HCT116 (cell line): ENCODE measurements at places on chromosomes 11 and 22.

DNA sequence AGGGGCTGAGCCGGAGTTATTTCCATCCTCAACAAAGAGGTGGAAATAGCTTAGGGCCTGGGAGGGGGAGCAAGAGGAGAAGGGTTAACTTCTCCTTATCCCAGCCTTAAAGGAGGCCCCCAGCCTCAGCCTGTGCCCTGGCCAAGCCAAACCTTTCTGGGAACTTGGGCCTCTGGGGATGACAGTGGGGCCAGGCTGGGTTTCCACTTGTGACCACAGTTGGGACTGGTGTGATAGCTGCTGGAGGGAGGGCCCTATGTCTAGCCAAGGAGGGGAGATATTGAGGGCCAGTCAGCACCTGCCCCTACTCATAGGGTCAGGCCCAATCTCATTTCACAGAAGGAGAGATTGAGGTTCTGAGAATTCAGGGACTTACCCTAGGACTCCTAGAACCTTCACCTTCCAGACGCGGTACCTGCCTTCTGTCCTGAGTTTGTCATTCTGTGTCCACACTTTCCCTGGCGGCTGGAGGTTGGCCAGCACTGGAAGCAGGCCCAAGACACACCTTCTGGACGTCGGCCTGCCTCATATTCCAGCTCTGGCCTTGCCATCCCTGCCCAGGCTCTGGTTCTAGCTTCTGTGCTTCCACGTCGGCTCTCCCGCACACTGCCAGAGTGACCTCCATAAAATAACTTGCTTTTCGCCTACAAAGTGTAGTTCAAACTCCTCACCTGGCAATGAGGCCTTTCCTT is 3.1 kb downstream of the RELT start:
- DNase-seq, result no peak

DNA sequence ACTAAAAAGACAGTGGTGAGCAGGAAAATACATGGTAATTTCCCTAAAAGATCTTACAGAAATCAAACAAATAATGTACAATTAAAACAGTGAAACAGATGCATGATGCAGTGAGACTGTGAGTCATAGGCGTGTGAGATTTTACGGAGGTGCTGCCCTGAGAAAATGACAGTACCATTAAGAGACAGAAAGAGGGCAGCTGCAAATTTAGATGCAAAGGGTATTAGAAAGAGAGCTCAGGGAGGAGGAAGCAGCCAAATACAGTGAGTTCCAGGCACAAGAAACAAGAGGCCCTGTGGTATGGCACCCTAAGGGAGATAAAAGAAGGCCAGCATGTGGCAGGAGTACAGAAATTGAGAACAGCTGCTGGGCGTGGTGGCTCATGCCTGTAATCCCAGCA is 88.5 kb upstream of the FIBIN start:
- no peak for DNase-seq

DNA sequence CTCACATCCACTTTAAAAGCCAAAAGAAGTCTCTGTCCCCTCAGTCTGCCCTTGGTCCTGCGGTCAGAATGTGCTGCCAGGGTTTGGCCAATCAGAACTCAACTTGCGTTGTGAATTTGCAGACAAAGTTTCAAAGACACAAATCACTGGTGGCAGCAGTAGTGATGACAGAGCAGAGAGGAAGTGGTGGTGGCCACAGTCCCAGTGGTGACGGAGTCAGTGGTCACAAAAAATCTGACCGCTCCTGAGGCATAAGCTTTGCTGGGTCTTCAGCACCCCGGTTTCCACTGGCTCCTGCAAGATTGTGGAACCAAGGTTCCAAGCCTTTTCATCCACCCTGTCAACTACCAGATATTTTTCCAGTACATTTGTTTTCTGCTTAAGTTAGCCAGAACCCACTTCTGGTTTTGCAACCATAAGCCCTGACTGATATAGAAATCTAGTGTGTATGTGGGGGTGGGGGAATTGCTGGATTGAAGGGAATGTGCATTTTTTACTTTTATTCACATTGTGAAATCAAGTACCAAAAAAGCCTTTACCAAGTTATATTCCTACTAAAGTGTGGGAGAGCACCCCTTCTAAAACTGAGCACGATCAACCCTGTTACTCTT is 112.3 kb downstream of the TMPRSS5 start:
- no peak for DNase-seq

- DNase-seq, result no peak
Measured at GRCh38 chr11:62421996-62422395, 3.2 kb downstream of the SCGB1A1 start.

DNA sequence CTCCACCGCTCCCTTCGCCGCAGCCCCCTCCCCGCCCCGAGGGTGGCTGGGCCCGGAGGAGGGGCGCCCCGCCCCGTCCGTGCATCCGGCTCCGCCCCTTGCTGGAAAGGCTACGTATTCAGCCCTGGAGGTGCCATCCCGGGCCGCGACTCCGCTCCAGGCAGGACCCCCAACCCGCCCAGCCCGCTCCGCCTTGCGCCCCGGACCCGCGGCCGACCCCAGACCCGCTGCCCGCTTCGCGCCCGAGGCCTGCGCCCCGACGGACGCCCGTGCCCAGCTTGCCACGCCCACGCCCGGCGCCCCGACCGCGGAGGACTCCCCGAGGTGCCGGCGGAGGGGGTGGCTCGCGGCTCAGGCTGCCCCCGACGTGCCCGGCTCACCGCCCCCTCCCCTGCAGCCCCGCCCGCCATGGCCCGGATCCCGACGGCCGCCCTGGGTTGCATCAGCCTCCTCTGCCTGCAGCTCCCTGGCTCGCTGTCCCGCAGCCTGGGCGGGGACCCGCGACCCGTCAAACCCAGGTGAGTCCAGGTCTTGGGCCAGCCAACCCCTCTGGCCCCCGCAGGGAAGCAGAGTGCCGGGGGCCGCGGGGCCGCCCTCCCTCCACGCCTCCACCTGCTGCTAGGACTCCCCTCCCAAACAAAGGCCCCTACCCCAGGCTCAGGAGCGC is at the start of gene ADM2:
TSS of gene ADM2 (plus strand) at position 104 of the 667 bp plus-strand sequence. CDS start at position 409, 305 bp downstream.
- no peak for DNase-seq

- no peak for DNase-seq
Measured at GRCh38 chr11:10858439-10859325, 829 bp upstream of the ZBED5 start.

- DNase-seq, result no peak
Measured at GRCh38 chr11:125111001-125111342, 454 bp downstream of the TMEM218 start.

DNA sequence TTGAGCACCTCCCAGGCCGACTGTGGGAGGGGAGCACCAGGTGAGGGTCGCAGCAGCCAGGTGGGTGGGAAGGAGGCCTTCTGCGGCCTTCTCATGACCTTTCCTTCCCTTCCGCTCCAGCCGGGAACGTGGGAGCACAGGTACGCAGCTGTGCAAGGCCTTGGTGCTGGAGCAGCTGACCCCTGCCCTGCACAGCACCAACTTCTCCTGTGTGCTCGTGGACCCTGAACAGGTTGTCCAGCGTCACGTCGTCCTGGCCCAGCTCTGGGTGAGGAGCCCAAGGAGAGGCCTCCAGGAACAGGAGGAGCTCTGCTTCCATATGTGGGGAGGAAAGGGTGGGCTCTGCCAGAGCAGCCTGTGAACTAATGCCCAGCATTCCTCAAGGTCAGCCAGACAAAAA is 2.6 kb downstream of the IL18BP start:
- no peak for DNase-seq

DNA sequence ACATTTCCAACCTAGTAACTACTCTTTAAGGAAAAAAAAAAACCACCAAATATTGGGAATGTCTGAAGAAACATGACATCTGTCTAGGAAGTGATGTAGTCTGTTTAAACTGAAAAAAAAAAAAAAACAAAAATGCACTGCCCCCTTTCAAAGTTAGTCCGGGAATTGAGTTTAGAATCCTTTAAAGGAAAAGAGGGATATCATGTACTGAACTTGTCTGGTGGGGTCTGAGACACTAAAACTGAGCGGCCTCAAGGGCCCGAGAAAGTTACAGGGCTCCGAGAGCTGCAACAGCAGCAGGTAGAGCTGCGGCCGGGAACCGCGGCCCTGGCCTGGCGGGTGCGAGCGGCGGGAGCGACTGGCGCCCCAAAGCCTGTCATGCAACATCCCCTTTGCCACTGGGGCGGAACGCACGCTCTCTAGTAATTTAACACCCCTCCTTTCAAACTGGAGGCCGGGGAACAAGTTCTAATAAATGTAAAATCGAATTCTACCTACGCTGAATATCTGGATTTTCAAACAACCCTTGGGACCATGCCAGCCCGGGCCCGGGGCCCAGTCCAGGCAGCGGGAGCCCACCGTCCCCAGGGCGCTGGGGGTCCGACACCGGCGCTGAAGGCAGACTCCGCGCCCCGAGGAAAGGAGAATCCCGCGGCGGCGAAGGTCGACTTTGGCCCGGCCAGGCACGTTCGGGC is 736 bp downstream of the RDX start:
- no peak for DNase-seq

DNA sequence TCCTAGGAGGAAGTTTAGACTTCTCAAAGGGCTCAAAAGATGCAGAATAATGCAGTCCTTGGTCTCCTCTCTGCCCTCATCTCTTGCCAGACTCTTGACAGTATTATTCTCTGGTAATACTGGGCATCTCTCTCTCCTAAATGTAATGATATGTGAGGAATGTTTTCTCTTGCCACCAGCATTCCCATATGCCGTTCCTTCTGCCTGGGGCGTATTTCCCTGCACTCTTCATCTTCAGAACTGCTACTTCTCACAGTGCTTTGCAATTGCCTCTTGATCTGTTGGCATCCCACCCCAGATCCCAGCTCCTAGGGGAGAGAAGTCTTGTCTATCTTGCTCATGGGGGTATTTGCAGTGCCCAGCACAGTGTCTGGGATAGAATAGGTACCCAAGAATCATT is 107.4 kb downstream of the RASSF10 start:
- no peak for DNase-seq

- no peak for DNase-seq
Measured at GRCh38 chr11:106551744-106552673, 466.3 kb downstream of the GUCY1A2 start.

DNA sequence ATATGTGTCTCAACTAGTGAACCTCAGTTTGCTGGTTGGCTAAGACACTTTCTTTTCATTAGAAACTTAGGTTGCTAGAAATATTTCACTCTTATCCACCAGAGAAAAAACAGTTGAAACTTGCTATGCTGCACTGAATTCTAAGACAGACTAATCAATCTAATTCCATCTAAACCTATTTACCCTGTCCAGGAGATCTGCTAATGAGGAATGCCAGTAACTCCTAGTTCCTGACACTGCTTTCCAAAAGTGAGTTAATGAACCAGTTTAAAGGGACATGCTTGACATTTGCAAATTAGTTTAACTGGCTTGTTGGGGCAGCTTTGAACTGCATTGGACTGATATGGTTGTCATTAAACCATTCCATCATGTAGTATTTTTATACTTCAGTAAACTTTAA is 258.5 kb downstream of the CNTN5 start:
- no peak for DNase-seq

DNA sequence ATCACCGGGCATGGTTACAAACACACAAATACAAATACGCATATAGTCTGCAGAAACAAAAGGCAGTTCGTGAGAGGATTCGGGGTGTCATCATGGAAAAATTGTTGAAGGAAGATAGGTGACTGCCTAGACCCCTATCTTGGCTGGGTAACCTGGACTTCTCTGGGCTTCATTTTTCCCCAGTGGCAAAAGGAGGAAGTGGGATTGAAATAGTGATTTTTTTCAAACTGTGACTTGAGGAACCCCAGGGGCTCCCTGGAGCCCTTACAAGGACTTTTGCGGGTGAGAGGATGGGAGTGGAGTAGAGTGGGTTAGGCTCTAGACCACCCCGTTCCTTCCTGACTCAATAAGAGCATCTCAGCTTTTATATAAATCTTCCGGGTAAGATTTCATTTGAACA is 1.0 kb upstream of the ELF5 start:
- DNase-seq, result no peak

- DNase-seq, result no peak
Measured at GRCh38 chr11:12127206-12127898, 17.0 kb downstream of the MICAL2 start.

DNA sequence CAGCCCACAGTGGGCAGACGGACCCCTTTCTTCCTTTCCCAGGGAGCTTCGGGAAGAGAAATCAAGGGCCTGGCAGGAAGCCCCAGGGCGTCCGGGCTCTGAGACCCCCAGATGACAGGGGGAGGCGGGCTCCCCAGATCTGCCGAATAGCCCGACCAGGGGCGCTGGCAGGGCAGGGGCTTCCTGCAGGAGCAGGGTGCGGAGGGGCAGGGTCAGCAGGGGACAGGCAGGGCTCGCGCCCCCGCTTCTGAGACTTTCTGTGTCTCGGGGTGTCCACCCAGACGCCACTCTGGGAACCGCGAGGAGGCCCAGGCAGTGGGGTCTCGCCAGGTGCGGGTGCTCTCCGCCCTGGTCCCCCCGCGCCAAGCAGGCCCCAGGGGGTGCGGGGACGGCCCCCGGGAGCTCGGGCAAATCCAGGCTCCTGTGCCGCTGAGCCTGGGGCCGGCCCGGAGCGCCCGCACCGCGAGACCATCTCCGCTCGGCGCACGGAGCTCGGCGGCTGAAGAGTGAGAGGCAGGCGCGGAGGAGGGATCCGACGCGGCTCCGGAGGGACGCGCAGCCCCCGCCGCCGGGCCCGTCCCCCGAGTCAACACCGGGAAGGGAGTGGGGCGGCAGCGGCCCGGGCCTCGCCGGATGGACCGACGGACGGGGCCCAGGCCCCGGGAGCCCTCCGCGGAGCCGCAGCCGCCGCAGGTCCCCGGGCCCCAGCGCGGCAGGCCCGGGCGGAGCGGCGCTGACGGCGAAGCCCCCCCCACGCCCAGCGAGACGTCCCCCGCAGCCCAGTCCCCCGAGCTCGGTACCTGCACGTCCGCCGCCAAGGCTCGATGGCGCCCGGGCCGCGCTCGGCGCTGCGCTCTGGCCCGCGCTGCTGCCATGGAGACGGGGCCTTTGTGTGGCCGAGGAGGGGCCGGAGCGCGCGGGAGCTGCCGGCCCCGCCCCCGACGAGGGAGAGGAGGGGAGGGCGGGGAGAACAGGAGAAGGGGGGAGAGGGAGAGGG is at the start of gene PLXNB2:
TSS of gene PLXNB2 (minus strand) at position 894 of the 997 bp plus-strand sequence. CDS start 17,062 bp downstream, outside the sequence.
- DNase-seq, result peak; percentile 56

- peak; percentile 35 for DNase-seq
Measured at GRCh38 chr22:44685384-44686056, 16.5 kb upstream of the PRR5 start.

- peak; percentile 35 for DNase-seq
Measured at GRCh38 chr11:5291207-5291838, 10.4 kb downstream of the OR51B4 start.

DNA sequence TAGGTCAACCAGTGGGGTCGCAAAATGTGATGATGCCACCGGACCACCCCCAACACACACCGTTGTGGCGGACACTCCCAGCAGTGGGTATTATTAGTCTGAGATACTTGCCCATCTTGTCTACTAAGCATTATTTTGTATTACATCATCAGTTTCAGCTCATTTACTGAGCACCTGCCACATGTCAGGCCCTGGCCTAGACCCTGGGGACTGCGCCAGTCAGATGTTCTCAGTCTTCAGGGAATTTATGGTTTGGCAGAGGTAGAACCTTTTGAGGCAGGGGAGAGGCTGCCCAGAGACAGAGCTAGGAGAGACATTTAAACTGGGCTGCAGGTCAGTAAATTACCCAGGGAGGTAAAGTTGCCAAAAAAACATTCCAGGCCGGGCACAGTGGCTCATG is 43.1 kb upstream of the GCAT start:
- no peak for DNase-seq

DNA sequence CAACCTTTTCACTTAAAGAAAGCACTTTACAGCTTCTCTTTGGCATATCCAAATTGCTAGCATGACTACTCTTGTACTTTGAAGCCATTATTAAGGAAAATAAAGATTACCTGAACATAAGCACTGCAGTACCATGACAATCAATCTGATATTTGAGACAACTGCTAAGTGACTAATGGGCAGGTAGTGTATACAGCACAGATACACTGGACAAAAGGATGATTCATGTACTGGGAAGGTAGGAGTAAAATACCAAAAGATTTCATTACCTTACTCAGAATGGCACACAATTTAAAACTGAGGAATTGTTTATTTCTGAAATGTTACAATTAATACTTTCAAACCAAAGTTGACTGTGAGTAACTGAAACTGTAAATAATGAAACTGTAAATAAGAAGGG is 1054.3 kb upstream of the TENM4 start:
- DNase-seq, result no peak
